ENCODE measurements at places on chromosomes 3 and 15. TPM values are rescaled to one million over a fixed set of nuclear protein-coding genes. Genes with fewer than 3 reads are reported as not detected.

Gene MESD
- total RNA-seq = 15.9 TPM

Gene IL17RD
- total RNA-seq = 2.0 TPM

Gene TNFSF10
- total RNA-seq = not detected

Gene ZIC4
- total RNA-seq = 0.56 TPM

Gene FAM81A
- 3.2 TPM for total RNA-seq

Gene SH2D7
- total RNA-seq = not detected

Gene ACSBG1
- total RNA-seq = not detected

Gene TIGIT
- not detected for total RNA-seq

Gene CCR8
- not detected for total RNA-seq

Gene P2RY1
- total RNA-seq = 0.82 TPM

Gene GPR160
- 0.57 TPM for total RNA-seq

Gene TEX264
- total RNA-seq = 72.1 TPM

Gene PTPRG
- total RNA-seq = 28.0 TPM

Gene DOCK3
- total RNA-seq = 0.21 TPM

Gene SAXO2
- not detected for total RNA-seq

Gene CCR5
- not detected for total RNA-seq

Gene NUP210
- 16.0 TPM for total RNA-seq

Gene NUDT16
- 12.2 TPM for total RNA-seq

Gene LDHAL6B
- not detected for total RNA-seq

Gene FLNB
- total RNA-seq = 216 TPM

Gene CFAP92
- total RNA-seq = 0.61 TPM

Gene ZNF80
- total RNA-seq = not detected

Gene RAB6B
- 0.41 TPM for total RNA-seq

Gene CHRNA3
- total RNA-seq = not detected

Gene TGM5
- 0.66 TPM for total RNA-seq

Gene ISLR
- total RNA-seq = 0.08 TPM

Gene IGSF11
- 0.11 TPM for total RNA-seq

Gene CFAP161
- total RNA-seq = 0.08 TPM

Measured in A375 (cell line).